ENCODE measurements at places on chromosomes 13 and 19. TPM values are rescaled to one million over a fixed set of nuclear protein-coding genes. Genes with fewer than 3 reads are reported as not detected.

Gene MYO1F
- total RNA-seq = 0.40 TPM

Gene SLITRK5
- total RNA-seq = not detected

Gene C1QTNF9
- total RNA-seq = not detected

Gene DCT
- total RNA-seq = not detected

Gene AMER2
- total RNA-seq = not detected

Gene KLK2
- not detected for total RNA-seq

Gene MEDAG
- total RNA-seq = 27.2 TPM

Gene CYP4F3
- total RNA-seq = not detected

Gene KLK3
- total RNA-seq = not detected

Gene FBXO17
- total RNA-seq = 20.0 TPM

Gene ZNF709
- total RNA-seq = 4.4 TPM

Gene ZNF112
- 5.0 TPM for total RNA-seq

Gene SYT5
- total RNA-seq = not detected

Gene ACP7
- total RNA-seq = not detected

Gene PALM3
- not detected for total RNA-seq

Gene LIM2
- total RNA-seq = not detected

Gene CDKN2D
- 6.5 TPM for total RNA-seq

Gene GJA3
- not detected for total RNA-seq

Gene EFNB2
- total RNA-seq = 21.6 TPM

Gene CDK8
- 10.7 TPM for total RNA-seq

Gene ZNF99
- not detected for total RNA-seq

Gene MAST1
- 0.60 TPM for total RNA-seq

Gene TIMM29
- 32.7 TPM for total RNA-seq

Gene SMIM44
- total RNA-seq = not detected

Gene OR7D2
- total RNA-seq = not detected

Gene ZNF154
- 0.99 TPM for total RNA-seq

Gene LENG9
- 3.3 TPM for total RNA-seq

Gene CDX2
- total RNA-seq = not detected
